Prostate gland (tissue), 2 donors: ENCODE measurements at places on chromosomes 16 and 17. TPM values are rescaled to one million over a fixed set of nuclear protein-coding genes. Genes with fewer than 3 reads are reported as not detected.

DNA sequence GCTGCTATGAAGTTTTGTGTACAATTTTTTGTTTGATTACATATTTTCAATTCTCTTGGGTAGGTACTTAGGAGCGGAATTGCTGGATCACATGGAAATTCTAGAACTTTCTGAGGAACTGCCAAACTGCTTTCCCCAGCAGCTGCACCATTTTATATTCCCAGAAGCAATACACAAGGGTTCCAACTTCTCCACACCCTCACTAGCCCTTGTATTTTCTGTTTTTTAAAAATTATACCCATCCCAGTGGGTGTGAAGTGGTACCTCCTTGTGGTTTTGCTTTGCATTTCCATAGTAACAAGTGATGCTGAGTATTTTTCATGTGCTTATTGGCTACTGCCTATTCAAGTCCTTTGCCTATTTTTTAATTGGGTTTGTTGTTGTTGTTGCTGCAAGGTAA lies 20.9 kb downstream of the NACA2 start:
- H3K4me1 ChIP-seq = no peaks in the 10 kb centered on the region
- no peak overlapping the region for H3K27ac ChIP-seq
- no peaks in the 10 kb centered on the region for H3K36me3 ChIP-seq
- H3K27me3 ChIP-seq = no peaks in the 10 kb centered on the region
- DNase-seq = no peak
- H3K4me3 ChIP-seq = no peak overlapping the region

DNA sequence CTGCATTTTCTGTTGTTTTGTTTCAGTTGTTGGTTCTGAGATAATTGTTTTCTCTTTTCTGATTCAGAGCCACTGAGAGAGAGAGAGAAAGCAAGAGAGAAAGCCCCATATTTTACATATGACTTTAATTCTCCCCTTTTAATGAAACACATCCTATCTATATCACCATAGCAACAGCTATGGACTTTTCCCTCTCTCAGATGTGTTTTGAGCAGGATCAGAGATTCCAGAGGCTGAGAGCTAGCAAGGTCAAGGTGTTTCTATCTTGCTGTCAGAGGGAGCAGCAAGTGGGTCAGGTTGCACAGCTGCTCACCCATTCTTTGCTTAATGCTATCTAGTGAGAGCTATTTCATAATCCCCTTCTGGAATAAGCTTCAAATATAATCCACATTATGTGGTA lies 415.9 kb downstream of the CA10 start:
- H3K36me3 ChIP-seq = no peaks in the 10 kb centered on the region
- H3K27ac ChIP-seq = no peak overlapping the region
- no peak for DNase-seq
- H3K4me1 ChIP-seq = no peaks in the 10 kb centered on the region
- H3K4me3 ChIP-seq = no peak overlapping the region

GRCh38 chr16:17828012-17828411 lies 357.3 kb upstream of the XYLT1 start:
- no peaks in the 10 kb centered on the region for H3K4me1 ChIP-seq
- no peaks in the 10 kb centered on the region for H3K36me3 ChIP-seq
- no peak overlapping the region for H3K4me3 ChIP-seq
- no peak for DNase-seq
- no peak overlapping the region for H3K27ac ChIP-seq

Gene CBX8
- total RNA-seq = 4.8 TPM
